Stimulated activated CD8-positive, alpha-beta memory T cell treated with anti-CD3 and anti-CD28 coated beads, Interleukin-15, amount 100 ng/mL, for 24 hours (primary cell): ENCODE measurements at places on chromosomes 7 and 10.

DNA sequence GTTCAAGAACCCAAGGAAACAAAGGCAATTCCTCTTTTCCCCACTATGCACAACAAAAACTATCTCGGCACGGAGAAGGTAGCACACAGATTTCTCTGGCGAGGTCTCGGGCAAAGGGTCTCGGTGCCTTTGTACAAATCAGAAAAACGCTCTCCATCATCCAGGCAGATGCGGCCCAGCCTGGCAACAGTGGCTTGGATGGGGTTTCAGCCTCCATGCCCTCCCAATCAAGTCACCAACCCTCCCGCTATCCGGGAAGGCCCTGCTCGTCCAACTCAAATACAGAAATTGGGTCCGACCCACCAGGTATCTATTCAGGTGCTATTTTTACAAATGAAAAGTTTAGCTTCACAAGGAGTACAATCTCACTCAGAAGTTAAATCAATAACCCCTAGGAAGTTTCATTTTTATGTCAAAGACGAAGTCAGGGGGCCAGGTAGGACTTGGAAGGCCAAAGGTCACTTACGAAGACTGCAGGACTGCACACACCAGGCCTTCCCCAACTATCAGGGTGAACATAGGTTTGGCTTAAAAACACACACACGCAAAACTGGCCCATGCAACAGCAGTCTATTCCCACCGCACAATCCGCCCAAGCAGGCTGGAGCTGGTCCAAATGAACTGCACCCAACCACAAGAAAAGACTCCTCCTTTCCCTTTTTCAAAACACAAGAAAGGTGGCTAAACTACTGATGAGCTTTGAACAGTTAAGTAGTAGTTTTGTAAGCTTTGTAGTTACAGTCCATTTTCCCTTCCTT, 43.0 kb downstream of the GNA12 start:
- no peak for DNase-seq

DNA sequence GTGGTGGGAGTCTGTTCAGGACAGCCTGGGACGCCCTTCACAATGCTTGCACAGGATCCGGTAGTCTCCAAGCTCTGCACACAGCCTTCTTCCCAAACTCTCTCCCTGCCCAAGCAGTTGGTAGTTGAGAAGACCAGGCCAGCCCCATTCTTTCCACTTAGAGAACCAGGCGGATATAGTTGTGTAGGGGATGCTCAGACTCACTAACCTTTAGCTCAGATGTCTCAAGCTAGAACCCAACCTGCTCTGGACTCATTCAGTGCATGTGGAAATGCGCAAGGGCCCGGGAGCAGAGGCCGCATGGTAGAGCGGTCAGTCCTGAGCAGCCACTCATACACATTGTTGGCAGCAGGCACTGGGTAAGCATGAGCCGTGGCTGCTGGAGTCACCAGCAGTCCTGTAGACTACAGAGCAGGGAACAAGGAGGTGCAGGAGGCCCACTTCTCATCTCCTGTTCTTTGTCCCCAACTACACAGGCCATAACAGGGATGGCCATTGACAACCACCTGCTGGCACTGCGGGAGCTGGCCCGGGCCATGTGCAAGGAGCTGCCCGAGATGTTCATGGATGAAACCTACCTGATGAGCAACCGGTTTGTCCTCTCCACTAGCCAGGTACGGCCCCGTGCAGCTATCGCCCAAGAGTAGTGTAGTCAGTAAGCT, 17.2 kb upstream of the C10orf53 start:
- no peak for DNase-seq

- DNase-seq: no peak
Observed at GRCh38 chr10:23314835-23315239, 29.8 kb downstream of the C10orf67 start.

- no peak for DNase-seq
Observed at GRCh38 chr10:113987805-113988204, 55.9 kb upstream of the ADRB1 start.

DNA sequence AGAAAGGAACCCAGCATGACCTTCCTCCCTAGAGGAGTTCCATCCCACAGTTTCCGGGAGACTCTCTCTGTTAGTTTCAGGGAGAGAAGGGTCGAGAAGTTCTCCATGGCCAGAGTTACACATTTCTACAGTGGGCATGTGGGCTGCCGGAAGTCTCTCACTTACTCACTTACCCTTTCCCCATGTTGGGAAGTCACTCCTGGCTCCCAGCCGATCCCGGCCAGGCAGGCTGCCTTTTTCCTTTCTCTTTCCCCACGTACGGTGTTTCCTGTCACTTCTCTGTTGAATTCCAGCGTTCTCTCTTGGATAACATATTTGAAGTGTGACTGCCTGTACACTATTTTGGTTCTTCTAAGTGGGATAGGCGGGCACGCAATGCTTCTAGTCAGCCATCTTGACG, 3.5 kb downstream of the TEX36 start:
- DNase-seq: no peak

GRCh38 chr7:89247207-89247606, 451.7 kb upstream of the TEX47 start:
- DNase-seq: no peak

- no peak for DNase-seq
Observed at GRCh38 chr10:42551582-42552187, 86.7 kb downstream of the ZNF33B start.

DNA sequence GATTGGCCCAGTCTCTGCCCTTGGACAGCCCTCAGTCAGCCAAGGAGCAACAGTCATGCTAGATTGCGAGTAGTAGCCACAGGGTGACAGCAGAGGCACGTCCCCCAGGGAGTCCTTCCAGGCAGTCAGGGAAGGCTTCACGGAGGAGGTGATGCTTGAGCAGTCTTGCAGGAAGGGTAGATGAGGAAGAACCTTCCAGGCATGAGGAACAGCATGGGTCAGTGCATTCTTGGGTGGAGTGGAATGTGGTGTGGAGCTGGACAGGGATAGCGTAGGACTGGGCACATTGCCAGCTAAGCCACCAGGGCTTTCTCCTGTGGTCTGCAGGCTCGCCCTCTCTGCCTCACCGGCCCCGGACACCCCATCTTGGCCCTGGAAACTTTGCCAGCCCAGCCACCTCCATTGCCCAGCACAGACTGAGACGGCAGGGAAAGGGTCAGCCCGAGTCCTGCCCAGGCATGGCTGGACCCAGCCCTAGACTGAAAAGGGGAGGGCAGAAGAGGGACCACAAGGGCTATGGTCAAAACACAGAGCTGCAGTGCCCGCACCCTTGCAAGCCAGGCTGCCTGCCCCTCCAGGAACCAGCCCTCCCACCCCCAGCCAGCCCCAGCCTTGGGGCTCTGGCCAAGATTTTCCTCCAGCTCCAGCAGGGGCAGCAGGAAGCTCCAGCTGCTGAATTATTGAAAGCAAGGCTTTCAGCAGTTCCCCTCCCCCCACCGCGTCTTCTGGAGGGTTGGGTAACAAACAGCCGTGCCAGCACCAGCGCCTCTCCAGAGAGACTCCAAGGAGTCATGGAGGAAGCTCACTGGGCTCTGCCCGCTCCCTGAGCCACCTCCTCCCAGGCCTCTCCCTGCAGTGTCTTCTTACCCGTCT, 18.7 kb downstream of the SRRM3 start:
- no peak for DNase-seq

- no peak for DNase-seq
Observed at GRCh38 chr7:150901160-150902035, 49.1 kb downstream of the AOC1 start.
